ENCODE measurements at places on chromosomes 6 and 20. TPM values are rescaled to one million over a fixed set of nuclear protein-coding genes. Genes with fewer than 3 reads are reported as not detected.

DNA sequence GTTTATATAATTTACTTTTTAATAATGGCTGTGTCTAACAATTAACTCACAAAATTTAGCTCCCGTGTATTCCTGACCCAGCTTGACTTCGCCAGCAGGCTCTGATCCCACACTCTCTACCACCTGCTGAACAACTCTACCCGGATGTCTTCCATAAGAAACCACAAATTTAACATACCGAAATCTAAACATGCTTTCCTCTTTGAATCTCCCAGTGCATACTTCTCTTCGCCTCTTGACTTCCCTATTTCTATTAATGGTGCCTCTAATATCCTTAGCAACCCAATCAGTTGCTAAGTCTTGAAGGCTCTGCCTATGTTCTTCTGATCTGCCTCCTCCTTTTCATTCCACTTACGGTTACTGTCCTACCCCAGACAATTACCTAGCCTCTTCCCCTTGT lies 4.6 kb upstream of the MYB start:
- no peak for DNase-seq

Gene ZBTB46
- 16.7 TPM for polyA plus RNA-seq

Gene TP53TG5
- polyA plus RNA-seq, result 2.0 TPM

Gene OR11A1
- polyA plus RNA-seq, result not detected

- no peak for DNase-seq
Observed at GRCh38 chr20:43541214-43541613, 17.6 kb upstream of the SGK2 start.

GRCh38 chr6:107399935-107400334 lies 59.4 kb downstream of the PDSS2 start:
- DNase-seq, result no peak

DNA sequence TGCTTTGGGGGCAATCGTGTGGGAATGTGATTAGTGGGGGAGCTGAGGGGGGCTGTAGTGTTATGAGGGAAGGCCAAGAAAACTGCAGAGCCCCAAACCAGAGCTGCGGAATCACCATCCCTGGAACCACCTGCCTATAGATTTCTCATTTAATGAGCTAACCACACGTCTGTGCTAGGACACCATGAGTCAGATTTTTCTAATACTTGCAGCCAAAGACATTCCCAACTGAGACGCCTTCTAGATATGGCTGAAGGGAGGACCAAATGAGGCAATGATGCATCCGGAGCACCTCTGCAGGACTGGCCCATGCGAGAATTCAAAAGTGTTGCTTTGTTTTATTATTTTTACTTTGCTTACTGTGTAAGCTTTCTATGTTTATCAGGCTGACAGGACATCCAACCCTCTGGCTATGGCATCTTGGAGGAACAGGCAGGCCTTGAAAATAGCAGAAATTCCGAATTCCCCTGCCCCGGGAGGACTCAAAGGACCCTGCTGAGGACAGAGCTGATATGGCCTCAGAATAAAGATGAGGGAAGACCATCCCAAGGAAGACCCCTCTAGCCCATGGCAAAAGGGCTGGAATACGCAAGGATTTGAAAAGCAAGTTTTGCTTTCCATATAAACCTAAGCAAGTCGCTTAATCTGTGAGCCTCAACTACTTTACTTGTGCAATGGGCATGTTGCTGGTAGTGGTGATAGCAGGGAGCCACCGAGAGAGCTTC lies 3.1 kb upstream of the PTGIS start:
- DNase-seq, result no peak

- DNase-seq, result no peak
Observed at GRCh38 chr6:163585932-163586437, 171.5 kb downstream of the QKI start.

GRCh38 chr6:107642861-107643328 lies 153.0 kb downstream of the SOBP start:
- no peak for DNase-seq

Gene BANF2
- 0.38 TPM for polyA plus RNA-seq

GRCh38 chr20:45342855-45343531 lies 5.2 kb downstream of the SDC4 start:
- no peak for DNase-seq

Gene FAM217A
- 3.9 TPM for polyA plus RNA-seq

Gene HLA-G
- polyA plus RNA-seq, result 6.9 TPM

DNA sequence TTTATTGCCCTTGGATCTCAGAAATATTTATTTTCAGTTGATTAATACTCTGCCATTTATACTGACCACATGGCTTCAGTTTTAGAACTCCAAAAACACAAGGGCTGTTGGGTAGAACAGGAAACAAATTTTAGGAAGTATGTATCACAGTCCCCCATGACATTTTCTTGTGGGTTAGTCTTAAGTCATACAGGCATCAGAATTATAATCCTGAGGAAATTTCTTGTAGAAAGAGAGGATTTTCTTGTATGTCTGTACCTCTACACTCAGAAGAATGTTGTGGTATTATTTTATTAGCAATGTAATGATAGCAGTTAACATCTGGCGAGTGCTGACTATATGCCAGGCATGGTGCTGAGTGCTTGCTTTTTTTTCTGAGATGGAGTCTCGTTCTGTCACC lies 302.9 kb downstream of the CLIC5 start:
- DNase-seq, result no peak

- no peak for DNase-seq
Observed at GRCh38 chr6:7920425-7920824, 9.8 kb upstream of the TXNDC5 start.

DNA sequence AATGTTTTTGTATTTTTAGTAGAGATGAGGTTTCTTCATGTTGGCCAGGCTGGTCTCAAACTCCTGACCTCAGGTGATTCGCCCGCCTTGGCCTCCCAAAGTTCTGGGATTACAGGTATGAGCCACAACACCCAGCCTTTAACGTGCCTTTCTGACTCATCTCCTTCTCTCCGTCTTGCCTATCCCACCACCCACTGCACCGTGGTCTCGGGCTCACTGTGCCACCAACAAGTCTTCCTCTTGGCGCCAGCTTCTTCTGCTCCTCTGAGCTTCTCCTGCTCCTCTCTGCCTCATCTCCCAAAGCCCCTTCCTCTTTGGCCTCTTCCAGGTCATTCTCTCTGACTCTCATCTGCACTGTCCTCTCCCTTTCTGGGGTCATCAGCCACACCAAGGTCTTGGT lies 41.0 kb downstream of the TMEM242 start:
- DNase-seq, result no peak

GRCh38 chr6:122063076-122063475 lies 336.4 kb upstream of the HSF2 start:
- peak; percentile 22 for DNase-seq

Gene GNAS
- polyA plus RNA-seq, result 1,874 TPM

DNA sequence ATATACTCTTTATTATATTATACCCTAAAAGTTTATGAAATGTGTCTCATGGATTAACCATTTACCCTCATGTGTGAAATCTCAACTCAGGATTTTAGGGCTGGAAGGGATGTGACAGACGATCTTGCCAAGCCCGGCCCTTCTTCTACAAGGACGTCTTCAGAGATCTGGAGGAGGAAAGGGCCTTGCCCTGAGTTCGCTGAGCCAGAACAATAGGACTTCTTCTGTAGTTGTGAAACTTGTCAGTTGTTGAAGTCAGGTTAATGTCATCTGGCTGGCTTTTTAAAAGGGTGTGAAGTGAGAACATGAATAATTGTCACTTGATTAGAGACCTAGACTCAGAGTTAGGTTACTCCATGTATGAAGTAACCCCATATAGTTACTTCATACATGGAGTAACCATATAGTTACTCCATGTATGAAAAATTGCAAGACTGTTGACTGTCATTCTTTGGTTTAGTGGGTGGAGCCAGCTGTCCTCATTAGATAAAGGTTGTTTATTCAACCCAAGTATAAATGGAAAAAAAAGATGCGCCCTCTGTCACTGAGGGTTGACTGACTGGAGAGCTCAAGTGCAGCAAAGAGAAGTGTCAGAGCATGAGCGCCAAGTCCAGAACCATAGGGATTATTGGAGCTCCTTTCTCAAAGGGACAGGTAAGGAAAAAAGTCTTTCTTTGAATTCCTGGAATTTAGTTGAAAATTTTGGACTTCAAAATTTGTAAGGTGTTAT lies at the start of gene ARG1:
TSS of gene ARG1 (plus strand) at position 541 of the 730 bp plus-strand sequence. CDS start at position 598, 57 bp downstream.
- DNase-seq, result no peak

DNA sequence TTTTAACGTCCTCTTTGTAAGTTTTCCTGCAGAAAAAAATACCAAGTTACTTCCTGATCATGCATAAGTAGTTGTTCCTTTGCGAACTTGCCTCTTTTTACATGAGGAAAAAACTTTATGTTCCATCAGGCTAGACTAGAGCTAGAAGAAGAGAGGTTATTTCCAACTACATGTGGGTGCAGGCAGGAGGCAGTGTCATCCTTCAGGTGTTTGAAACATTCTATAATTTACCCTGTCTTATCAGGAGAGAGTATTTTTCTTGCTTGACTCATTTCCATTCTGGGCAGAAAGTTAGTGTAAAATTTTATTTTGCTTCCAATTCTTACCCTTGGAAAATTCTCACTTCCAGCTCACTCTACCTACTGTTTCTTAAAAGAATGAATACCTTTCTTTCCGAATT lies 28.5 kb upstream of the EPHA7 start:
- no peak for DNase-seq

GRCh38 chr6:43204271-43205105 lies 22.5 kb downstream of the CUL9 start:
- DNase-seq, result no peak

DNA sequence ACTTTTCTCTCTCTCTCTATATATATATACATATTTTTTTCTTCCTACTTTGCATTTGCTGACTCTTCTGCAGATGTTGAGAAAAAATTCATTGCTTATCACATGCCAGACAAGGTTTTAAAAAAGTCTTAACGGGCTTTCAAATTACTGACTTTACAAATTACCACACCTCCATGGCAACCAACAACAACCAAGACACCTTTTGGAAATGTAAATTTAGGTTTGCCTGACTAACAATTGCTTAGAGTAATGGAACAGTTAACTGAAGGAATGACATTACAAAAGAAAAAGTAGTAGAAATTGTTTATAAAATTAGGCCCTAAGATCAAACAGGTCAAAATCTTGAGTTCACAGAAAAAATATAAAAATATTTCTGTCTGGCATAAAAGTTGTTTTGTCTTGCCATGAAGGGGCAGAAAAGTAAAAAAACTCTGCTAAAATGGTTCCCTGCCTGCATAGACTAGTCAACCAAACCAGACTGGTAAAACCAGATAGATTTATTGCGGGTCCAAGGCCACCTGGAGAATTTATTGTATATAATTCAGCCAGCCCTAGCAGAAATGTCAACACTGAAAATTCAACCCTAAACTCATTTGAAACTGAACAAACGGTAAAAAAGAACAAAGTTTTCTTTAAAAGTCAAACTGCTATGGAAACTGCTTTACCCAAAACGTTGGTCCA lies 92.8 kb upstream of the FRMD1 start:
- no peak for DNase-seq

Gene NRSN1
- 1.1 TPM for polyA plus RNA-seq

- DNase-seq, result no peak
Observed at GRCh38 chr6:151699719-151700118, 107.8 kb upstream of the ESR1 start.

GRCh38 chr6:136762022-136762975 lies 30.0 kb downstream of the MAP3K5 start:
- DNase-seq, result no peak

Gene FAM83B
- 11.1 TPM for polyA plus RNA-seq

DNA sequence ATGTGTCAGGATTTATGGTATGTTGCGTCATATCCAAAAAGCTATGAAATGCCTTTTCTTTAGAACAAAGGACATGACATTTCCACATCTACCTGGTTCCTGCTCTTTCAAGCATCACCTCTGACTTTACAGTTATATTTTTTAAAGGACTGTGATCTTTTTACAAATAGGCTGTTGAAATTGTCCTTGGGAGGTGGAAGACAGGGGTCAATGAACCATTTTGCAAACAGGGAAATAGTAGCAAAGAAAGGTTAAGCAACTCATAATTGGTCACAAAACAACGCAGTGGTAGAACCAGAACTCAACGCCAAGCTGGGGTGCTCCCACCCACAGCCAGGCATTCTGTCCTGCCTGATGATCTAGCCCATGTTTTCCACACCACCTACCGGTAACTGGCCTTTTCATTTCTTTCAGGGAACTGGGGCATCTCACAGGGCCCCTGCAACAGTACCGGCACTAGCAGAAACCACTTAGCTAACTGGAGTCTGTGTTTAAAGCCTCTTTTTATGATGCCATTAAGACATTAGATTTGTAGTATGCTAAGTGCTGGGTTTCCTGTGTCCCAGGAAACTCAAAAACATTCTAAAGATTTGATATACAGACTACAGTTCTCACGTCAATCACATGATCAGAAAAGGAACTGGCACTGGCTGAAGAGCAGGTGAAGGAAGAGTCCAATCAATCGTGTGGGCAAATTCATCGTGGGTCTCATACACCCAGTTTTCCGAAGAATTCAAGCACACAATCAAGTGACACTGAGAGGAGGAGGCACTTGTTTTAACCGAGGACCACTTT lies 13.9 kb downstream of the ZNF217 start:
- no peak for DNase-seq
